ENCODE measurements at places on chromosomes 16 and 17.

DNA sequence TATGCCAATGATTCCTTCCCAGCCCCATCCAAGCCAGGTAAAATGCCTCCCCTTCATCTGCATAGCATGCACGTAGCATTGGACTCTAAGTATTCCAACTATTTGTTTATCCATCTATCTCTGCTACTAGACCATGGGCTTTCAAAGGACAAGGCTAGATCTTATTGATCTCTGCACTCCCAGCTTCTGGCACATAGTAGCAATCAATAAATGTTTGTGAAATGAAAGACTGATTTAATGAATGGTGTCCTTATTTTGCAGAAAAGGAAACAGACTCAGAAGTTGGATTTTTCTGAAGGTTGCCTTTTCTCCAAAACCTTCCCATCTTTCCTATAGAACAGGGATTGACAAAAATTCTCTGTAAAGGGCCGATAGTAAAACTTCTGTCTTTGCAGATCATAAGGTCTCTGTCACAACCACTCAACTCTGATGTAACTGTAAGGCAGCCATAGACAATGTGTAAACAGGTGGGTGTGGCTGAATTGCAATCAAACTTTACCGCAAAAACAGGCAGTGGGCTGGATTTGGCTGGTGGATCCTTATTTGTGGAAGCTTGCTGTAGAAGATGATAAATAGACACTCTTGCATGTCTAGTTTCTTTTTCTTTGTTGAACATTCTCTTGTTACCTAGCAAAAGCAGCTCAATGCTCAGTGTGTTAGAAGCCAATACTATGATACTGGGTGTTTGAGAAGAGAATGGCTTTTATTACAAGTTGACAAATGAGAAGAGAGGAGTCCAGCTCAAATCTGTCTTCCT is 7.6 kb upstream of the CMTR2 start:
- DNase-seq, result no peak

DNA sequence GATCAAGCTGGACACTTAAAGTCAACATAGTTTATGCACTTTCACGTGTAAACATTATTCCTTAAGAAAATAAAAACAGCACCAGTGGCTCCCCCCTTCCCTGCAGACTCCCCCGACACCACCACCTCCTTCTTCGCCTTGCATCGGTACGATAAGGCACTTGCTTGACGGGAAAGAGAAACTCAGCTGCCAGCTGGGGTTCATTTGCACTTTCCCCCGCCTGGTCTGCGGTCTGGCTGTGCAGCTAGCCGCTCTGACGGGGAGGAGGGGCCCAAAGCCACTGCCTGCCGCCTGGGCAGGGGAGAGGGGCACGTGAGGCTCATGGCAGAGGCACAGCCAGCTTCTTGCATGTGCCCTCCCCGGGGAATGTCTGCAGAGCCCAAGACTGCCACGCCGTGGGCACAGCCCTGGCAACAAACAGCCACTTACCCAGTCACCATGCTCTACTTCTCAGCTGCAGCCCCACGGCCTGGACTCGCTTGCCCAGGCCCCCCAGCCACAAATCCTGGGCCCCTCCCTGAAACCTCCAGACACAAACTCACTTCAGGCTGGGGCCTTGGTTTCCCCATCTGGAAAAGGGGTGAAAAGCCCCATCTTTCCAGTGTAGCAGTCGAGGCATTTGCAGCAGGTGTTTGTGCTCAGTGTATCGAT is 16.5 kb upstream of the PRM1 start:
- DNase-seq, result peak; percentile 62

DNA sequence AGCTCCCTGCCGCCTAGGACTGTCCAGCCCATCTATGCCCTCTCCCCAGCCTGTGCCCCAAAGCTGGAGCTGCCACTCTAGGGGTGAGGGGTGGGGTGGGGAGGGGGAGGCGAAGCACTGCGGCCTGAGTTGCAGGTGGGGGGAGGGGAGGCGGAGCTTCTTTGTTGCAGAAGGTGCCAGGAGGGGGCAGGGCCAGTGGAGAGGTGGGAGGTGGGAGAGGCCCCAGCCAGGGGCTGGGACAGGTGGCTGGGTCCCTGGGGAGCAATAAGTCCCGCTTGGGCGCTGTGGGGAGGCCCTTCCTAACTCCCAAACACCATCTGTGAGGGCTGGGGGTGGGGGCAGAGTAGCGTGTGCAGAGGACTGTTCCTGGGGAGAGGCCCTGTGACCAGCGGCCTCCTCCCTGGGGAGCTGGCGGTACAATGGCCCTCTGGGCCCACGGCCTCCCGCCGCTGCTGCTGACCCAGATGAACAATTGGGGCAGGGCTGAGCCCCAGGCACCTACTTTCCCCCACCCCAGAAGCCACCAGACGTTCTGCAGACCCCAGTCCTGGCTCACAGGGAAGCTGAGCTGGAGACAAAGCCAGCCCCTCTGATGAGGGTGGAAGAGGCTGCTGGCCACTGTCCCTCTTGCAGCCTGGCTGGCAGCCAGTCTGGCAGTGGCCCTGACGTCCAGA is 2.2 kb upstream of the NTN3 start:
- DNase-seq, result no peak

GRCh38 chr17:67573987-67574657 is 143.6 kb upstream of the NOL11 start:
- DNase-seq, result no peak

DNA sequence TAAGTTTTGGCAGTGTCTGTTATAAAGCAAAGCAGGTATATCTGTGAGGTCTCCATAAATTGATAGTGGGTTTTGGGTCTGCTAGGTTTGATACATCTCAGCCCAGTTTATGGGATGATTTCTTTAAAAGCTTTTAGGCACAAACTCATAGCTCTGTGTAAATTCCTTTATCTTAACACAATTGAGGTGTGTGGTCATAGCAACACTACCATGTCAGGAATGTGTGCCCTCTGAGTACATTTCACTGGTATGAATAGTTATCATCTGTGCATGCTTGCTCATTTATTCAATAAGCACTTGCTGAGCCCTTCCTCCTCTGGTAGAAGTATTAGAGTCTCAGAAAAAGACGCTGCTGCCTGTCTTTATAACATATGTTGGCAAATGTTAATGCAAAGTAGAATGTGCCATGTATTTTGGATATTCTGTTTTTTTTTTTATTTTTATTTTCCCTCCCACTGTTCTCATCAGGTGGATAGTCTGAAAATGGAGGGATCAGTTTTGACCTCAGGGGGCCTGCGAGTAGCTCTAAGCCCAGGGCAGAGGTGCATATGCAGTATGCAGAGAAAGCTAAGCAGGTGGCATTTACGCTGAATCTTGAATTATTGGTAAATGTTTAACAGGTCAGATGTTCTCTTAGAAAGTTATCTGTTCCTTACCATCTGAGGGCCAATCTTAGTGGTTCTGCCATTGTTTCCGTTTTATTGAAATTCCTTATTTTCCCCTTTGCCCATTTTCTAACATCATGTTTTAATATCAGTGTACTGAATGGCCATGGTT is 90.7 kb downstream of the WNT3 start:
- DNase-seq, result no peak

DNA sequence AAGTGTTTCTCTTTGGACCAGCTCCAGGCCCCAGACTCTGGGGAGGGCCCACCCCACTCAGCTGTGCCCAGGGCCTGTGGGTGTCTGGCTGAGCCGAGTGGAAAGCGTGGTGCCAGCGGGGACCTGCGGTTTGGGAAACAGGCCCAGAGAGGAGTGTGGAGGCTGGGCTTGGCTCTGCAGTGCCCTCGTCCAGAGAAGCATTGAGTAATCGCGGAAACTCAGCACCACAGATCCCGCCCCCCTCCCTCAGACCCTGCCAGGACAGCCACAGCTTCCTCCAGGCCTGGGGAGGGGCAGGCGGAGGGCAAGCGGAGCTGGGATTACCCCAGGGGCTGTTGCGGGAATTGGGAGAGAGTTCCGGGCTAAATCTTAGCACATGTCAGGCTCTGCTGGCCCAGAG is 14.6 kb upstream of the PITPNA start:
- no peak for DNase-seq

DNA sequence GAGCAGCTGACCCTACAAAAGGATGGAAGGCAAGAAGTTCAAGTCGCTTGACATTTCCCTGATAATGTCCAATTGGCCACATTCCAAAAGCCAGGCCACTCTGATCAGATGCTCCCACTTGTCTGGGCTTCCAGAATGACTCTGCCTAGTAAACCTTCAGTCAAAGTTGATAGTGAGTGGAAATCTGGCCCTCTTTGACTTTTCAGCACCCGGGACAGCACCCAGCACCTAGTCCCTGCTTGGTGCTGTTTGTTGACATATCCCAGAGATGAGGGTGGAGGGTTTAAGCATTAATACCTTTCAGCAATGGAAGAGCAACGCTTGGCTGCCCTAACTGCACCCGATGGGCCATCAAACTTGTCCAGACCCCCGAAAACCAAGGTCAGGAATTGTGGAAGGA is 131.3 kb downstream of the AIPL1 start:
- no peak for DNase-seq

DNA sequence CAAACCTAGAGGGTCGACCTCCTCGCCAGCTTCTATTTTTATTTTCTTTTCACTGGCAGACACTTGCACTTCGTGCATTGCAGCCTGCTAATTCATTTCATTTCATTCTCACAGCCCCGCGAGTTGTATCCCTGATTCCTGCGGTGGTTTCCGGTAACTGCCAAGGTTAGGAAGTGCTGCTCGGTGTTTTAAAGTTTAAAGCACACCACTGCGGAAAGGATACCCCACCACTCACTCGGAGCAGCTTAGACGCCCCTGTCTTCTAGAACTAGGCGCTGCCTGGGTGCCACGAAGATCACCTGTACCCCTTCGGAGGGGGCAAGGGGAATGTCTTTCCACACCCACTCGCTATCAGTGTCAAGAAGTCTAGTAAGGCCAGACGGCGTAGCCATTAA is 509 bp downstream of the CNEP1R1 start:
- DNase-seq, result peak; percentile 17

DNA sequence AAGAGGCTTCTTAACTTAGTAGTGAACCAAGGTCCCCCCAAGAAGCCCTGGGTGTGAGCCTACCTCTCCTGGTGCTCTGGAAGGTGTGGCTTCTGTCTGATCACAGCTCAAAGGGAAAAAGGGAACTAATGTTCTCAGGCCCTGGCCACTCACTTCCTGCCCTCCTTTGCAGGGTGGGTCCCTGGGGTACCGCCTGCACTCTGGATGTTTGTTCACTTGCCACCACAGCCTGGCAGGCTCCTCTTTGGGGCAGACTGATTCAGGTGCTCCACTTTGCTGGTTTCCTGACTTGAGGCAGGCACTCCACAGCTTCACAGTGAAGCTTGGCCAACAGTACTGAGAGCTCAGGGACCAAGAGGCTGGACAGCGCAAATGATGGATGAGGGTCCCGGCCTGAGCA is 5.9 kb upstream of the MYO15A start:
- no peak for DNase-seq

DNA sequence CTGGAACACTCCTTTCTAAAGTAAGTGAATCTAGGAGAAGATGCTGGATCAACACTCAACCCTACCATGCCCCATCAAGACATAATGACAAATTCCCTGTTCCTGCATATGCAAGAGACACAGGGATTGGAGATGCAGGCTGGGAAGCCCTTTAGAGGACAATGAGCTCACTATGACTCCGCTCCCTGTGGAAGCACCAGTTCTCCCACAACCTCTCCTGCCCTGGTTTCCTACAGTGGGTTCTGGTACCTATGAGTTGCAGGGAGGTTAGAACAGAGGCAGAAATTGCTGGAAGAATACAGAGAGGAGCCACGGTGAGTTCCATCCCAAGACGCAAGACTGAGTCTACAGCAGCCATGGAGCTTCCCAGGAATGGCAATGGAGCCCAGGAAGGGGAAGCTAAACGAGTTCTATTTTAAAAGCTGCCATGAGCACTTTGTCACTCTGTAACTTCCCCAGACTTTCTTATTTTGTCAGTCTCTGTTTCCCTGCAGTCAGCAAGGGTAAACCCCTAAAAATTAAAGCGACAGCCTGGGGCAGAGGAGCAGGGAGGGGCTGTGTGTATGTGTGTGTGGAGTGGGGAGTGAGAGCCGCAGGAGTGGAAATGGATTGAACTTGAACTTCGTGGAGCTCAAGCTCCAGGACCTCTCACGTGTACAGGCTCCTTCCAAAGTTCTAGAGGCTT is 42.3 kb upstream of the PIK3R6 start:
- DNase-seq, result no peak

Measured in activated naive CD4-positive, alpha-beta T cell treated with anti-CD3 and anti-CD28 coated beads, Interleukin-2, amount 50 U/mL, for 16 hours (primary cell).